ENCODE measurements at places on chromosomes 2 and 18. TPM values are rescaled to one million over a fixed set of nuclear protein-coding genes. Genes with fewer than 3 reads are reported as not detected.
A peak's percentile ranks its signal among the peaks of the same experiment; 100 is the strongest.

CTLA4 gene
- not detected for total RNA-seq

DNA sequence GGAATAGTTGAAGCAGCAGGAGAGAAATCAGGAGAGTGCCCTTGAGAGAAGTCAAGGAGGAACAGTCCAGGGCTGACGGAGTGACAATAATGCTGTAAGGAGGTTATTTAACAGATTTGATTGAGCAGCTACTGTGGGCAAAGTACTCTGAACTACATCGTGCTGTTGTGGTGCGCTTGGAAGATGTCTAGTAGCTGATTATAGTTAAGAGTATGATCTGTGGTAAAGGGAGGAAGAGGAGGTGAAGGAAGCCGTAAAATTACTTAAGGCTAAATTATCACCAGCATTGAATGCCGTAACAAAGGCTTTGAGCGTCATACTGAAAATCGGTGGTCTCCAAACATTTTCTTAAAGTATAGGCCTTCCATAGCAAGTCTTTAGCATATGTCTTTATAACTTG, 4.5 kb downstream of the PCBP1 start:
- H3K36me3 ChIP-seq = no peaks in the 10 kb centered on the region
- no peak overlapping the region for H3K4me3 ChIP-seq
- no peak overlapping the region for H3K27ac ChIP-seq
- H3K27me3 ChIP-seq = no peaks in the 10 kb centered on the region
- peaks cover 14% of the 10 kb centered on the region for H3K4me1 ChIP-seq
- DNase-seq = no peak

CARF gene
- 30.9 TPM for total RNA-seq

DNA sequence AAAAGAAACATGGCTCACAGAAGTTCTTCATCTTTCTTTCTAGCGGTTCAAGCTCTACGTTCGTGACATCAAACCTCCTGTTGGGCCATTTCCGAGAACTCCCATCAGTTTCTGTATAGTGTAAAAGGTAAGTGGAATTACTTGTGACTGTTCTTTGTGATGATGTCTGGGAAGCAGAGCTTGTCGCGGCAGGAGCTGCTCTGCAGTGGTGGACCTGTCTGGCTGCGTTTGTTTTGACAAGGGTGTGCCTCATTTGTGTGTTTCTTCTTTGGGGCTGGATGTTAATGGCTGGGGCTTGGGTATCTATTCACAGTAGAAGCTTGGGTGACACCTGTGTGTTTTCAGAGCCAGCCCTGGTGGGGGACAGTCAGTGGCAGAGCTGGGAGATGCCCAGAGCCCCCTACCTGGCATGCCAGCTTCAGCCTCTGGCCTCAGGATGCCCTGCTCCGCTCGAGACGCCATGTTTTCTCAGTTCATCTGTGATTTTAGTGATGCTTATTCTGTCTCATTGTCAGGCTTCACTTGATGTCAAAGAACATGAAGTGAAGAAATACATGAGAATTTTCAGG, 59.6 kb downstream of the LDLRAD4 start:
- DNase-seq = no peak
- H3K36me3 ChIP-seq = no peaks in the 10 kb centered on the region
- no peaks in the 10 kb centered on the region for H3K27me3 ChIP-seq
- H3K4me1 ChIP-seq = peaks cover 15% of the 10 kb centered on the region
- no peak overlapping the region for H3K27ac ChIP-seq

SCN2A gene
- 0.30 TPM for total RNA-seq

DNA sequence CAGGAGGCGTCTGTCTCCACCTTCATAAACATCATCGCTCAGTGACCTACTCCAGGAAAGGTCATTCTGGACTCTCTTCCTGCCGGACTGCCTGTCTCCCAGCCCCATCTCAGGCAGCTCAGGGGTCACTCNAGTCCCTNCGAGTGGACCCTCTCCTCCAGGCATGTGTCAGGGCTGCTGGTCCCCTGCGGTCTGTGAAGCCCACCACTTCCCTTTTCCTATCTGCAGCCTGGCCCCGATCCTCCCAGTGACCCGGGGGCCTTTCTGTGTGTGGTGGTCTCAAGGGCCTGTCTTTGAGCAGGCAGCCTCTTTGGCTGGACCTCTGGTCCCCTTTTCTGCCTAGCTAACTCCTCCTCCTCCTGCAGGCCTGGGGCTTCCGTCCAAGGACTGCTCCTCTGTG, 5.9 kb upstream of the PARD6G start:
- H3K4me3 ChIP-seq = no peak overlapping the region
- no peaks in the 10 kb centered on the region for H3K36me3 ChIP-seq
- no peak for DNase-seq
- H3K4me1 ChIP-seq = no peaks in the 10 kb centered on the region
- peaks cover 12% of the 10 kb centered on the region for H3K27me3 ChIP-seq

- no peak overlapping the region for H3K27ac ChIP-seq
- DNase-seq = no peak
- peaks cover 27% of the 10 kb centered on the region for H3K36me3 ChIP-seq
- H3K4me3 ChIP-seq = no peak overlapping the region
These were observed 14.9 kb downstream of the LRPPRC start for GRCh38 chr2:43980902-43981301.

GRCh38 chr2:73963385-73964120, 21.2 kb upstream of the TET3 start:
- H3K27ac ChIP-seq = no peak overlapping the region
- no peaks in the 10 kb centered on the region for H3K4me1 ChIP-seq
- H3K36me3 ChIP-seq = no peaks in the 10 kb centered on the region
- H3K27me3 ChIP-seq = no peaks in the 10 kb centered on the region
- no peak overlapping the region for H3K4me3 ChIP-seq

- H3K27ac ChIP-seq = no peak overlapping the region
- no peaks in the 10 kb centered on the region for H3K4me1 ChIP-seq
- DNase-seq = no peak
- no peaks in the 10 kb centered on the region for H3K27me3 ChIP-seq
- no peaks in the 10 kb centered on the region for H3K36me3 ChIP-seq
These were observed 49.8 kb upstream of the CABYR start for GRCh38 chr18:24089076-24089475.

ASPRV1 gene
- total RNA-seq = 0.30 TPM

KANSL3 gene
- total RNA-seq = 32.9 TPM

DNA sequence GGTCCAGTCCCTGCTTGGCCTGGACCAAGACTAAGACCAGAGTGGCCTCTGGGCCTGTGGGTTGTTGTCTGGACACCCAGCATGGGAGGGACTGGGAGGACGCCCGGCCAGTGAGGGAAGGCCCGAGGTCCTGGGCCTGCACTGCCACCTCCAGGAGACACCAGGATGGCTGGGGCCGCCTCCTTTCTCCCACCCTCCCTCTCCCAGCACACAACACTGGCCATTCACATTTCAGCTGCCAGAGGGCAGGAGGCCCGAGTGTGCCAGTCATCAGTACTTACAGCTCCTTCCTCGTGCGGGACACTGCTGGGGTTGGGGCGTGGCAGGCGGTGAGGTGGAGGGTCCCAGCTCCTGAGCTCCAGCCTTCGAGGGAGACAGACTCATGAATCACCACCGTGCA, 133.5 kb downstream of the ASB1 start:
- H3K4me1 ChIP-seq = no peaks in the 10 kb centered on the region
- peak; percentile 56 for DNase-seq
- H3K27me3 ChIP-seq = no peaks in the 10 kb centered on the region
- no peak overlapping the region for H3K4me3 ChIP-seq
- H3K27ac ChIP-seq = no peak overlapping the region

IHH gene
- 0.06 TPM for total RNA-seq

DNA sequence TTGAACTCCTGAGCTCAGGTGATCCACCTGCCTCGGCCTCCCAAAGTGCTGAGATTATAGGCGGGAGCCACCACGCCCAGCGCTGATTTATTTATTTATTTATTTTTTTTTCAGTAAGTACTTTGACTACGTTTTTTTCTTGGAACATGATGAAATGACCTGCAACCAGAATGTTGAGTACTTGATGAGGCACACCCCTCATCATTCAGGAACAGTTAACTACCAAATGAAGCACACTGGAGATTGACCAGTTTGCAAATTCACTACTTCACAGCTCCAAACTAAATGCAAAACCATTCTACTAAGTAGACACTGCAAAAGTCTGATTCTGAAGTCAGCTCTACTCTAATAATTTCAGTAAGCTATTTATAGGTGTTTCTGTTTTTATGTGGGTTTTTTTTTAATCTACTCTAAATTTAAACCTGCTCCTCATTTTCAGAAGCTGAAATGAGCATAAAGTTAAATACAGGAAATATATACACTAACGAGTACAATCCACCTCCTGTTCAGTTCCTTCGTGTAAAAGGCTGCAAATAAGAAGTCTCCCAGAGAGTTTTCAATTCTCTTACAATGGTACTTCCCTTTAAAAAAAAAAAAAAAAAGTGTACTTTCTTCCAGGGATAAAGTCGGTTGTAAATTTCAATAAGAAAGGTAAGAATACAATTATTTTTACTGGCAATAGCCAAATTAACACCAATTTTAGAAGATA, 1.4 kb downstream of the GFPT1 start:
- peak overlapping the region; percentile 83 for H3K4me3 ChIP-seq
- no peak for DNase-seq
- H3K4me1 ChIP-seq = peaks cover 20% of the 10 kb centered on the region
- H3K36me3 ChIP-seq = no peaks in the 10 kb centered on the region
- H3K27me3 ChIP-seq = no peaks in the 10 kb centered on the region
- no peak overlapping the region for H3K27ac ChIP-seq

DNA sequence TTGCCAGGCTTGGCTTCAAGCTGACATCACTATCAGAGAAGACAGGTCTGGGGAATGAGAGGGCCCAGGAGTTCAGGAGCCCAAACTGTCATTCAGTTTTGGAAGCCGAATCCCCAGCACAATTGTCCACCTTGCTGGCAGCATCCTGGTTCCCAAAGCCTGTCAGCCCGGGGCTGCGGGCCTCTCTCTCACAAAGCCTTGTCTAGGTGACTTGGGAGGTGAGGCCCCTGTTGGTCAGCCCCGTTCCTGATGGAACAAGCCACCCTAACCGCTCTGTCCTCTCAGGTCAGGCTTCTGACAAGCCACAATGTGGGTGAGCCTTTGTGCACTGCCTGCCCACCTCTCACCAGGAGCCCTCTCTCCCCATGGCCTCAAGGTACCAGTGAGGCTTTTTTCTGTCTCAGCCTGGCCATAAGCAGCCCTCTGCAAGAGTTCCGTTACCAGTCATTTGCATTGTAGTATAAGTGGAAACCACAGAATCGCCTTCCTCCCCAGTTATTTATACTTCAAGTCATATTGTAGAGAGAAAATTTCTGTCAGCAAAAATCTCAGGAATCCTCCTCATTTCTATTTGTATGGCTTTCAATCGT, 100.6 kb downstream of the MSH2 start:
- no peak overlapping the region for H3K27ac ChIP-seq
- H3K4me1 ChIP-seq = no peaks in the 10 kb centered on the region
- no peaks in the 10 kb centered on the region for H3K27me3 ChIP-seq
- DNase-seq = no peak
- no peaks in the 10 kb centered on the region for H3K36me3 ChIP-seq
- no peak overlapping the region for H3K4me3 ChIP-seq

GRCh38 chr2:9735335-9735734, 104.5 kb upstream of the YWHAQ start:
- H3K27ac ChIP-seq = no peak overlapping the region
- no peaks in the 10 kb centered on the region for H3K36me3 ChIP-seq
- no peaks in the 10 kb centered on the region for H3K4me1 ChIP-seq
- DNase-seq = no peak
- no peak overlapping the region for H3K4me3 ChIP-seq
- no peaks in the 10 kb centered on the region for H3K27me3 ChIP-seq

DNA sequence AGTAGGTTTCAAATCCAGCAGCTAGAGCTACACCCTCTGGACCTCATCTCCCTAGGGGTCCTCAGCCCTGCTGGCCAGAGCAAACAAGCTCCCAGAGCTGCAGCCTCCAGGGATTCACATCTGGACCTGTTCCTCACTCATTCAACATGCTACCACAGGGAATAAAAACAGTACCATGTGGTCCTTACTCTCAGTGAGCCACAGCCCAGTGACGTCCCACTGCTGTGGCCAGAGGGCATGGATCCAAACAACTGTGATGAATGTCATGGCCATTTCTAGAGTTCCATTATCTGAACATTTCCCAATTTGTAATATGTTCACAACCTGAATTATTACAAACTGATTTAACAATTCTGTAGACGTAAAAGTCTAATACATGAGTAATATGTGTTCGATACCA, 177.9 kb downstream of the TRABD2A start:
- no peak for DNase-seq
- no peaks in the 10 kb centered on the region for H3K36me3 ChIP-seq
- no peaks in the 10 kb centered on the region for H3K27me3 ChIP-seq
- no peak overlapping the region for H3K27ac ChIP-seq
- no peak overlapping the region for H3K4me3 ChIP-seq
- peaks cover 3% of the 10 kb centered on the region for H3K4me1 ChIP-seq

CCDC88A gene
- 123 TPM for total RNA-seq

GRCh38 chr2:240646900-240647502, 21.7 kb downstream of the GPR35 start:
- no peak overlapping the region for H3K4me3 ChIP-seq
- no peaks in the 10 kb centered on the region for H3K36me3 ChIP-seq
- H3K4me1 ChIP-seq = peaks cover 21% of the 10 kb centered on the region
- peaks cover 8% of the 10 kb centered on the region for H3K27me3 ChIP-seq
- no peak for DNase-seq

EGR4 gene
- not detected for total RNA-seq

DNA sequence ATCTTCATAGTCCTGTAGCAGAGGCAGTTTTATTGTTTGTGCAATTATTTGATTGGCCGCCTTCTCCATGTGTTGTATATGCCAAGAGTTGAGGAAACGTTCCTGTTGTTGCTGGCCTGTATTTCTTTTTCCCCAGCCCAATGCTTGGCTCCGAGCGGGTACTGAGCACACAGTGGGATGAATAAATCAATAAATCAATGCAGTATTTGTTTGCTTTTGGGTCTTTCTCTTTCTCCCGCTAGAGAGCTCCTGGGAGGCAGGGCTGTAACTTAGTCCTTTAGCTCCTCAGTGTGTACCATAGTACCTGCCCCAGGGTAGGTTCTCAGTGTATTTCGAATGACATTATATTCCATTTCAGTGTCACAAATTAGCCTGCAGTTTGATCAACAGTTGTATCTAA, 71.8 kb downstream of the ICOS start:
- H3K27me3 ChIP-seq = no peaks in the 10 kb centered on the region
- no peak for DNase-seq
- no peaks in the 10 kb centered on the region for H3K36me3 ChIP-seq
- no peak overlapping the region for H3K4me3 ChIP-seq

FAM228A gene
- total RNA-seq = not detected

DNA sequence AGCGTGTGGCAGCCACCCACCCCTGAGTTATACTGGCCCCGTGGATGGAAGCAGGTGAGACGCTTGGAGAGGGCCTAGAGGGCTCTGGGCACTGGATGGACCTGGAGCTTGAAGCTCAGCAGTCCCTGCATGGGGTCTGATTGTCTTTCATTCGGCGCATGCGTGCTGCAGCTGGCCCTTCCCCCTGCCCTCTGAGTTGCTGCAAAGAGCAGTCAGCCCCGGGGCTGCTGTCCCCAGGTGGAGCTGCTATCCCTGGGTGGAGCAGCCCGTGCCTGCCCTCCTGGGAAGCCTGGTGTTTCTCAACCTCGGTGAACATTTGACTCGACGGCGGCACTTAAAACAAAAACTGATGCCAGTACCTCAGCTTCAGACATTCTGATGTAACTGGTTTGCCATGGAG, 29.6 kb downstream of the IGFBP5 start:
- no peaks in the 10 kb centered on the region for H3K36me3 ChIP-seq
- no peak overlapping the region for H3K27ac ChIP-seq
- no peak overlapping the region for H3K4me3 ChIP-seq
- H3K27me3 ChIP-seq = no peaks in the 10 kb centered on the region
- peak; percentile 86 for DNase-seq

GIGYF2 gene
- 76.3 TPM for total RNA-seq

FEV gene
- not detected for total RNA-seq
